ENCODE measurements at places on chromosomes 3 and 15.

DNA sequence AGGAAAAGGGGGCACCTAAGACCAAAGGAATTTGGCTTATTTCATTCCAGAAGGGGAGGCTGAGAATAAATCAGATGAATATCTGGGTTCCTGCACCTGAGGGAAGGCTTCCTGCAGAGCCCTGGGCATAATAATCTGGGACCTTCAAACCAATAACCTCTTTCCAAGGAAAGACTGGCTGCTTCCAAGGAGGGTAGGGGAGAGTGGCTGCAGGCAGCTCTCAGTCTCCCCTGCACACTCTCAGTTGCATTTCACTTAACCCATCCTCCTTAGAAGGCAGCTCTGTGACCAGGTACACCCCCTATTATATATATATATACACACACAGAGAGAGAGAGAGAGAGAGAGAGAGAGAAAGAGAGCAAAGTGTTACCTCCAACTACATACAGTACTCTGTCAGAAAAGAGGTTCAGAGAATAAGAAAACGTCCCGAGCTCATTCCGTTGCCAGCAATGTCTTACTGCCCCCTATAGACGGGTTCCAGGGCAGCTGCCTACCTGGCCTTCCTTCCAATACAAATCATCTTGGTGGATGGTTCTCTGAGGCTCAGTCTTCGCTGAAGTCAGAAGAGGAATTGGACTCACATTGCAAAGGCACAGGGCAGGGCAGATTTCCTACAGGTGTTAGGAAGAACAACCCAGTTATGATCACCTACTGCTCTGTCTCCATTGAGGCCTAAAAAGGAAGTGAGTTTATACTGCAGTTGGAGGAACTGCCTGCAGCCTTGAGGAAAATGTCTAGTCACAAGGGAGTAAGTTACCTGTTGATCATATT lies 26.1 kb downstream of the CAPN3 start:
- DNase-seq, result peak; percentile 53
- no peak overlapping the region for H3K27ac ChIP-seq
- no peaks in the 10 kb centered on the region for H3K4me1 ChIP-seq
- H3K36me3 ChIP-seq, result no peaks in the 10 kb centered on the region
- no peaks in the 10 kb centered on the region for H3K27me3 ChIP-seq

DNA sequence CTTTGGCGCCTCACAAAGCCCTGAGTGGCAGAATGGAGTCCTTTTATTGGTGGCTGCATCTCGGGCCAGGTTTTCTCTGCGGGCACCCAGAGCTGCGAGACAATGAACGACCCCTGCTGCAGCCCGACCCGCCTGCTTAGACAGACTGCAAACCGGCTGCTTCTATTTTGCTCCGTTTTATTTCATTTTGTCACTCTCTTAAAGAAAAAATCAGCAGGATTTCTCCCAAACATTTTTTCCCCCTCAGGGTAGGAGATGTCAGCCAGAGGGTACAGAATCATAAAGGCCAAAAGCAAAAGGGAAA lies 64.8 kb downstream of the OXNAD1 start:
- H3K4me3 ChIP-seq, result no peak overlapping the region
- no peak overlapping the region for H3K27ac ChIP-seq
- no peaks in the 10 kb centered on the region for H3K36me3 ChIP-seq
- no peak for DNase-seq
- H3K4me1 ChIP-seq, result no peaks in the 10 kb centered on the region
- H3K27me3 ChIP-seq, result no peaks in the 10 kb centered on the region

GRCh38 chr3:2713923-2714322 lies 396.3 kb downstream of the IL5RA start:
- H3K4me1 ChIP-seq, result no peaks in the 10 kb centered on the region
- no peak overlapping the region for H3K4me3 ChIP-seq
- no peak overlapping the region for H3K27ac ChIP-seq
- H3K27me3 ChIP-seq, result no peaks in the 10 kb centered on the region

DNA sequence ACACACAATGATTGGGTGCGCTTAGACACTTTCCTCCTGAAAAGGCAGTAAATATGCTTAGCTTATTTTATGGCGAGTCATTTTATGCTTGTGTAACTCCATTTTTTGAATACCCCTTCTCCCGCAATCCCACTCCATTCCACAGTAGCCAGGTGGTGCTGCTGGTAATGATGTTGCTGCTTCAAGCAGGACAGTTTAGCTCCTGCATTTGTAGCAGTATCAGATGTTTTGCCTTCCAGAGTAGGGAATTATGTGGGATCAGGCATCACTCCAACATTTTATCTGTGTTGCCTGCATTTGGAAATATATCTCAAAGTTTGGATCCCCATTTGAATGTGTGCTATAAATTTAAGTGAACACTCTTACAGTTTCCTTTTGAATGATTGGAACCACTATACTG lies 302.1 kb upstream of the SGO1 start:
- H3K27me3 ChIP-seq, result no peaks in the 10 kb centered on the region
- H3K36me3 ChIP-seq, result no peaks in the 10 kb centered on the region
- no peak overlapping the region for H3K4me3 ChIP-seq
- DNase-seq, result no peak

- peaks cover 4% of the 10 kb centered on the region for H3K27me3 ChIP-seq
- no peaks in the 10 kb centered on the region for H3K36me3 ChIP-seq
- no peak overlapping the region for H3K27ac ChIP-seq
- no peak overlapping the region for H3K4me3 ChIP-seq
- H3K4me1 ChIP-seq, result no peaks in the 10 kb centered on the region
- DNase-seq, result no peak
Measured at GRCh38 chr15:27564656-27565055, 534.5 kb downstream of the OCA2 start.

DNA sequence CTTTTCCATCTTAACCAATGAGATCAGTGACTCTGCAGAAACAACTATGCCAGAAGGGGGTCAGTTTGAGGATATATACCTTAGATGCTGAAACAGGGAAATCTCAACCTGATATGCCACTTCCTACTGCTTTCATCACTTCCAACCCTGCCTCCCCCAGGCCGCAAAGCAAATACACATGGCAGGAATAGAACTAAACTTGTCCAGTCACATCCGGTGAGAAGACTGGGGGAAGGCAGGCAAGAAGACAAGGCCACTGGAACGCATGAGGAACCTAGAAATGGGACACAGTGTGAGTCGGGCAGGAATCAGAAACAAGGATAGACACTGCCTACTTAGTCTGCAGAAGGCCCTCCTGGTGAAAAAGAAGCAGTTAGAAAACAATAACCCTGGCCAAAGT lies 90.6 kb downstream of the MYO5A start:
- no peak overlapping the region for H3K4me3 ChIP-seq
- H3K27ac ChIP-seq, result peak overlapping the region; percentile 21
- no peak for DNase-seq
- H3K36me3 ChIP-seq, result no peaks in the 10 kb centered on the region
- peaks cover 28% of the 10 kb centered on the region for H3K4me1 ChIP-seq

DNA sequence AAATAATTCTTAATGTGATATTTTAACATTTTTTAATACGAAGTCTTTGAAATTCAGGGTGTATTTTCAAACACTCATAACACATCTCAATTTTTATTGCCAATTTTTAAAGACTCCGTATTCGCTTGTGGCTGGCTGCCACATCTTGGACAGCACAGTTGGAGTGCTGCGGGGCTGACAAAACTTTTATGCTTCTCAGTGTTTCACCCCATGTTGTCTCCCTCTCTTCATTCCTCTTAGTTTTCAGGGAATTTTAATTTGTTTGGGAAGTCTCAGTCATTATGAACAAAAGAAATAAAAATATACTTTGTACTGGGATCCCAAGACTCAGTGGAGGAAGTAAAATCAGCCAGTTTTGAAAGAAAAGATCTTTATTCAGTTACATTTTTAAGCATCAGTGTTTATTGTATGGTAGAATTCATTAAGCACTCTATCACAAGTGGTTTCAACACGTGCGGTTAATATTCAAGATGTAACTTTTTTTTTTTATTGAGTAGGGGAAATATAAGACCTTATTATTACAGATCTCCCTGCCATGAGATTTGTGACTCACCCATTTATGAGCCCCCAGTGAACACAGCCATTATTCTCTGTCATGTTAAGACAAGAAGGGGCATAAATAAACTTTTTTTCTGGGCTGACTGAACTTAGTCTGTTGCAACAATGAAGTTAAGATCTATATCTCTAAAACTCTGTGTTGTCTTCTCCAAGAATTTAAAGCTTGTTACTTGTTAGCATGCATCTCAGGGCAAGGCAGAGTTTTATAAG lies 26.8 kb downstream of the KAT2B start:
- no peak for DNase-seq
- H3K4me1 ChIP-seq, result peaks cover 42% of the 10 kb centered on the region
- no peaks in the 10 kb centered on the region for H3K27me3 ChIP-seq
- peak overlapping the region; percentile 70 for H3K27ac ChIP-seq
- no peak overlapping the region for H3K4me3 ChIP-seq
- H3K36me3 ChIP-seq, result no peaks in the 10 kb centered on the region

- peaks cover 7% of the 10 kb centered on the region for H3K4me1 ChIP-seq
- H3K4me3 ChIP-seq, result no peak overlapping the region
- H3K27me3 ChIP-seq, result no peaks in the 10 kb centered on the region
- DNase-seq, result no peak
Measured at GRCh38 chr3:129386984-129387383, 41.5 kb downstream of the EFCAB12 start.

DNA sequence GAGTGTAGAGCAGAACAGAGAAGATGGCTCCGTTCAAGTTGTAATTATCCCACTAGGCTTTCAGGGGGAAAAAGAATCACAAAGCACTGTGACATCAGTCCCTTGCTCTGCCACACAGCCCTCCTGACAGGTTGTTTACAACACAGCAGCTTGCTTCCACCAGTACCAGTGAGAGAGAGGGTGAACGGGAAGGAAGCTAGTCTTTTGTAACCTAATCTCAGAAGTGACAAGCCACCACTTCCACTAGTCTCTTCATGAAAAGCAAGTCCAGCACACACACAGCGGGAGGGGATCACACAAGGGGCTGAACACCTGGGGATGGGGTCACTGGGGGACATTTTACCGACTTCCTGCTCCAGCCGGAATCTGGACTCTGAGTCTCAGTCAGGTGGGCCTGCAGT lies 86.3 kb downstream of the FAM81A start:
- H3K4me3 ChIP-seq, result no peak overlapping the region
- no peaks in the 10 kb centered on the region for H3K27me3 ChIP-seq
- DNase-seq, result no peak
- H3K4me1 ChIP-seq, result no peaks in the 10 kb centered on the region
- H3K27ac ChIP-seq, result no peak overlapping the region
- H3K36me3 ChIP-seq, result no peaks in the 10 kb centered on the region

GRCh38 chr3:47612178-47612577 lies 33.5 kb upstream of the CSPG5 start:
- H3K36me3 ChIP-seq, result peaks cover 86% of the 10 kb centered on the region
- H3K27me3 ChIP-seq, result no peaks in the 10 kb centered on the region
- H3K4me3 ChIP-seq, result no peak overlapping the region
- H3K4me1 ChIP-seq, result peaks cover 3% of the 10 kb centered on the region
- peak overlapping the region; percentile 10 for H3K27ac ChIP-seq
- DNase-seq, result no peak

- DNase-seq, result no peak
- H3K36me3 ChIP-seq, result no peaks in the 10 kb centered on the region
- peaks cover 79% of the 10 kb centered on the region for H3K4me1 ChIP-seq
- peak overlapping the region; percentile 98 for H3K27ac ChIP-seq
Measured at GRCh38 chr3:43870844-43871626, 180.3 kb downstream of the ABHD5 start.

DNA sequence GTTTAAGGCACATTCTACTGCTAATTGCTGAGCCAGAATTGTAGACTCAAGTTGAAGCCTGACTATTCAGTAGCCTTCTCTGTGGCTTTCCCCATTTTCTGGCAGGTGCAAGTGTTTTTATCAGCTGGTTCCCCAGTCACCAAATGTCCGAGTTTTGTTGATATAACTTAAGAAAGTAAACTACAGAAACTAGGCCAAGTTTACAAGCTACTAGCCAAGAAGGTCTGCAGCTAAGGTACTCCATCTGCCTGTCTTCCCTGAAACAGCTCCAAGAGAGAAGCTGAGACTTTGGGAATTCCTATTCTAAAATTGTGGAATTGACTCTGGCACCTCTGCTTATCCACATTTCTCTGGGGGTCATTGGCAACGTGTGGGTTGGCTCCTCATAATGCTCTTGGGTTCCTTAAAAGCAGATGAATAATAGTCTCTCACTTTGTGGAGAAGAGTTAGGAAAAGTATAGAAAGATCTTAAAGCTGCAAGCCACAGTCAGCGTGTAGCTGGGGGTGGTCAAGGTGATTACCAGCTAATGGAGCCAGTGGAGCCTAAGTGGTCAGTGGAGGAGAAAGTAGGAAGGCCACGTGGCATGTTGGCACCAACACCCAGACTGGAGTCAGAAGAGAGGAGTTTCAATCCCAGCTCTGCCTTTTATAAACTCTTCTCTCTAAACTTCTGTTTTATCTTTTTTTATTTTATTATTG lies 128.8 kb downstream of the PEX5L start:
- H3K4me3 ChIP-seq, result no peak overlapping the region
- H3K27ac ChIP-seq, result no peak overlapping the region
- no peak for DNase-seq
- no peaks in the 10 kb centered on the region for H3K27me3 ChIP-seq
- H3K4me1 ChIP-seq, result no peaks in the 10 kb centered on the region

GRCh38 chr3:5123937-5124336 lies 1.8 kb downstream of the ARL8B start:
- H3K27me3 ChIP-seq, result no peaks in the 10 kb centered on the region
- H3K4me1 ChIP-seq, result peaks cover 26% of the 10 kb centered on the region
- H3K36me3 ChIP-seq, result peaks cover 23% of the 10 kb centered on the region

DNA sequence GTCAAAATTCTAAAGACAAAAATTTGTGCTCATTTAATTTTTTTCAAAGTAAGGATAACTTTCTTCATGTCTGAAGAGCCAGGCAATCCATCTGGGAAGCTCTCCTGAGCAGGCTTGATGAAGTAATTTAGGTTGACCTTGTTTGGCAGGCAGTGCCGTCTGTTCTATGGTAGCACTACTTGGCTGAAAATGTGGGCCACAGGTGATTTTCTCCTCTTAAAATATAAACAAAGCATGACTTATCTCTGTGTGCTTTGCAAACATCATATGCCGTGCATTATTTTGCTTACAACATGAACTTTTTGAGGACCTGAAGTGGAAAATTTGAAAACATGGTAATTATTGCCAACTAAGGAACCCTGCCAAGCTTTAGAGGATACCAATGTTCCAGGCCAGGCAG lies 143.2 kb downstream of the RAP2B start:
- DNase-seq, result no peak
- H3K27me3 ChIP-seq, result no peaks in the 10 kb centered on the region
- no peak overlapping the region for H3K4me3 ChIP-seq
- no peaks in the 10 kb centered on the region for H3K4me1 ChIP-seq
- H3K36me3 ChIP-seq, result no peaks in the 10 kb centered on the region

GRCh38 chr3:25151281-25151902 lies 276.7 kb upstream of the RARB start:
- no peak for DNase-seq
- H3K27me3 ChIP-seq, result no peaks in the 10 kb centered on the region
- H3K27ac ChIP-seq, result no peak overlapping the region
- no peak overlapping the region for H3K4me3 ChIP-seq
- no peaks in the 10 kb centered on the region for H3K36me3 ChIP-seq
- H3K4me1 ChIP-seq, result no peaks in the 10 kb centered on the region

GRCh38 chr3:69320871-69321271 lies 65.0 kb downstream of the FRMD4B start:
- no peak overlapping the region for H3K27ac ChIP-seq
- H3K4me3 ChIP-seq, result no peak overlapping the region
- H3K27me3 ChIP-seq, result no peaks in the 10 kb centered on the region
- no peaks in the 10 kb centered on the region for H3K4me1 ChIP-seq
- peaks cover 9% of the 10 kb centered on the region for H3K36me3 ChIP-seq

GRCh38 chr3:149954812-149955211 lies 15.9 kb downstream of the PFN2 start:
- no peak overlapping the region for H3K4me3 ChIP-seq
- peaks cover 10% of the 10 kb centered on the region for H3K4me1 ChIP-seq
- no peaks in the 10 kb centered on the region for H3K27me3 ChIP-seq
- peaks cover 56% of the 10 kb centered on the region for H3K36me3 ChIP-seq
